ENCODE measurements at places on chromosomes 2 and 18.

DNA sequence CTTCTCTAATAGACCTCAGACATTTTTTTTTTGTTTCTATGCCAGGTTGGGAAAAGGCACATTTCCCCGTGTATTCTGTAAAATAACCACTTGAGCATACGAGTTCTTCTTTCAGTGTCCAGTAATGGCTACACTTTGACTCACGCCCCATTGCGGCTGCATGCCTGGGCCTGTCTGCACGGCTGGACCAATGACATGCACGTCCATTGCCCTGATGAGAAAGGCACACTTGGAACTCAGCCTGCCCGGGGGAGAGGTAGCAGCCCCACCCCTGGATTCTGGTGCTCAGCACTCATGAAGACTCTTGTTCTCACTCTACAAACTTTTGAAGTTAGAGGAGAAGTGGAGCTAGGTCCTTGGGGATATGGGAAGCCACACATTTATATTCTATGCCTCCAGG is 5.8 kb downstream of the PCARE start:
- no peak for DNase-seq

GRCh38 chr2:241011751-241012510 is 13.5 kb downstream of the SNED1 start:
- no peak for DNase-seq

GRCh38 chr2:200383380-200384110 is 77.1 kb downstream of the SPATS2L start:
- DNase-seq: no peak

GRCh38 chr2:119719261-119719627 is 40.2 kb downstream of the TMEM177 start:
- DNase-seq: no peak

DNA sequence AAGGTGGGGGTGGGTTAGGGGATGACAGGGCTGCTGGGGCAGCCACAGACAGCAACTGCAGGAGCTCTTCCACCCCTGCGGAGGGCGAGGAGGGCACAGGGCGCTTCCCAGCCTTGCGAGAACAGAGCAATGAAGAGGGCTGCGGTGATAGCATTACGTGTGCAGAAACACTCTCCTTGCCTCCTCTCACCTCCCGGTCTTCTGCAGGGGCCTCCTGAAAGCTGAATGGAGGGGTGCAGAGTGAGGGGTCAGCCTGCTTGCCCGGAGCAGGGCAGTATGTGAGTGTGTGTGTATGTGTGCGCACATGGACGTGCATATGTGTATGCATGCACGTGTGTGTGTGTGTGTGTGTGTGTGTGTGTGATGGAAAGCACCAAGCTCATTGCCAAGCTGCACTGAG is 29.5 kb upstream of the IL1R2 start:
- no peak for DNase-seq

DNA sequence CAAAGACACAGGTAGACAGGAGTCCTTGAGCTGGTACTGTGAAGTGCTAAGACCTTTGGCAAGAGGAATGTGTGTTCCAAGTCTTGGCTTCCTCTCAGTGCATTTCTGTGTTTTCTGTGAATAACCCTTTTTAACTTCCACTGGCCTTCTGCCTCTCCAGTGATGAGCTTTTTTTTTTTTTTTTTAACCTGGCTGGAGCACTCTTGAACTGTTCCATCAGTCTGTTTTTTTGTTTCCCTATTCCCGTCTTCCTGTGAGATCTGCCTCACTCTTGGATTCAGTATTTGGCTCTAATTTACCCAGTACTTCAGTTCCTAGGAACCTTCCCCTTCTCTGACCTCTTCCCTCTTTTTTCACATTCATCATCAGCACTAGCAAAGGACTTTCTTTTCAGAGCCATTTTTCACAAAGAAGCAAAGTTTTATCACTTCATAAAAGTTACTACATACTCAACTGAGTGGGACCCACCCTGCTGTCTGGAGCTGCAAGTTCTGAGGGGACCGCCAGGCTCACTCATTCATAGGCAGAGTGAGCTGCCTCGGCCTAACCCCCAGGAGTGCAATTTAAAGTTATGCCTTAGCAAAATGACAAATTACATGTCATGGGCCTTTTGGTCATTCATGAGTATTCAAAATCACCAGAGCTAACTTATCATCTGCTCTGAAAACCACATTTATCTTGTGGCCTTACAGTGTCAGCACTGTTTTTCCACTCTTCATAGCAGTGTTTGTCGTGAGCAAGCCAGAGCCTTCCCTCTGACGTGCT is 126.9 kb upstream of the DAPL1 start:
- DNase-seq: no peak

- DNase-seq: no peak
These were observed 143.7 kb downstream of the TPO start for GRCh38 chr2:1556776-1557466.

DNA sequence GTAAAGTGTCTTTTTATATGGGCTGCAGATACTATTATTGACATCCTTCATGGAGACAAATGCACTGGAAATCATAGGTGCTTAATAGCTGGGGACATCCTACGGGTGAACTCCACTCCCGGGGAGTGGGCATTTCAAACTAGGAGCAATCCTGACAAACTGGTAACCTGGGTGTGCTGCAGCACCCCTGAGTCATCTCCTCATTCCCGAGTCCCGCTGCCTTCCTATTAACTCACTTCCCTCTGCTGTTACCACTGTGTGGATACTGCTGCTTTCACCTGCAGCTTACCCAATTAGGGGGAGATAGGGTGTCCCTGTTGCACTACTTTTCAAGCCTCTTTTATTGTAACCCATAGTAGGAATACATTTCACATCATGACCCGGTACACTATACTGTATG is 134.2 kb downstream of the RAPGEF4 start:
- no peak for DNase-seq

- DNase-seq: no peak
These were observed 124.6 kb downstream of the VIT start for GRCh38 chr2:36820942-36821605.

DNA sequence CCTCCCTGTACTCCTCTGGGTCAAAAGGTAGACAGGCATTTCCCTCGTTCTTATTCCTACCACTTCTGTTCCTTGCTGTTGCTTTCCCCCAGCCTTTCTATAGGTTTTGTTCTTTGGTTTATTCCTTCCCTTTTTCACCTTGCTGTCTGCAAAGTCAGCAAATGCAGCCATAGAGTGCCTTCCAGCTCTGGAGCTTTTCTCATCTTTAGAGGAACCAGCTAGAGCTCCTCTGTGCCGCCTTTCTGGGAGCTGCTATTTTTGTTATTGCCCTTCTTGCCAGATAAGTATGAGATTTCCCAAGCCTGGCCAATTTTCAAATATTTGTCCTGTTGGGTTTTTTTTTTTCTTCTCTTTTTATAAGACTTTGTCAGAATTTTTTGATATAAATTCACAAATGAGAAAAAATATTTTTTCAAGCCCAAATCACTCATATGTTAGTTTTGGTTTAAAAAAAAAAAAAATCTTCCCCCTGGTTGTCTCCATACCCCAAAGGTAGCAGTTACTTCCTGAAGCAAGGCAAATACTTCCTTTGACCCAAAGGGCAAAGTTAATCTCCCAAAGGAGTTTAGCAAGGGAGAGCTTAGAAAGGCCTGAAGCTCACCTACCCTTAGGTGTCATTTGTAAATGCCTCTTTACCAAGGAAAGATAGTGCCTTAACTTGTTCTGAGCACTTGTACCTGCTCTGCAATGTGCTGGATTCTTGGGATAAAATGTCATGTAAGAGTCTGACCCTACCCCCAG is 5.1 kb upstream of the TTC27 start:
- no peak for DNase-seq

- no peak for DNase-seq
These were observed 60.8 kb downstream of the HS1BP3 start for GRCh38 chr2:20589975-20590703.

GRCh38 chr2:237156031-237156856 is 70.6 kb downstream of the COPS8 start:
- no peak for DNase-seq

DNA sequence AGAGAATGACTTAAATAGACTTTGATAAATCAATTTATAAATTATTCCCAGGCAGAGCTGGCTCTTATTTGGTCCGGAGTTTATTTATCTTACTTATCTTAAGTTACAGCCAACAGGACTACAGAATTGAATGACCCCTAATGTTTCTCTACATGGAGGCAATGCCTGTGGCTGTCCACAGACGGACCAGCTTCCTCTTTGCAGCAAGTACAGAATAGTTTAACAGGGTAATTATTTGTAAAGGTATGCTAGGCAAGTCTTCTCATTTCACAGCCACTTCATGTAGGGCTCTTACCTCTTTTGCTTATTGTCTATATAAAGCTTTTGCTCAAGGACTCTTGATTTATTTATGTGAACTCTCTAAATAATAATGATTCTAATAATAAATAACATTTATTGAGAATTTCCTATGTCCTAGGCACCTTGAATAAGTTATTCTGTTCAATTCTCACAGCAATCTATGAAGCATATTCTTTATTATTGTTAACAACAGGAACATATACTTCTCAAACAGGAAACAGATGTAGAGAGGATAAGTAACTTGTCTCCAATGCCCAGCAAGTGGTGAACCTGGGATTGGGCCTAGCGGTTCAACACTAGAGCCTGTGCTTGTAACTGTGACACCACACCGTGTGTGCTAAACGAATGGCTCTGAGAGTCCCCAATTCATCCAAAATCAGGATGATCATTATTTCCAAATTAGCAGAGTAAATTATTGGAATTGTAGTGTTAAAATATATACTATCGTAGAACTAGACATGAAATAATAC is 58.8 kb upstream of the NXPH2 start:
- no peak for DNase-seq

DNA sequence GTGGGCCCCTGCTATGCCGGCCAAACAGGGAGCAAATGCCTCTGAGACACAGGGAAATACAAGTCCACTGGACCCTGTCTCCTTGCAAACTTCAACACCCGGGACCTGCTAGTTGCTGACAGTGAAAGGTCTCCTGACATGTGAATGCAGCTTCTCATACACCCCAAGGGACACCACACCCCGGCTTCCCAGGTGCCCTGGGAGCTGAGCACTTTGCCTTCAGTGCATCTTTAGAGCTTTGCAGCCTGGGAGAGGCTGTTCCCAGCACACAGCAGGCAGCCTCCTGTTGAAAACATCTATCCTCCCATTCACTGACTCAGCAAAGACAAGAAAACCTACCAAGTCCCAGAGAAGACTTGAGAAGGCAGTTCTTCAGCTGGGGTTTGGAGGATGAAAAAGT is 143.4 kb downstream of the COL6A3 start:
- DNase-seq: no peak

- no peak for DNase-seq
These were observed 32.2 kb downstream of the PELI1 start for GRCh38 chr2:64112016-64112415.

GRCh38 chr2:68936427-68936826 is 16.3 kb downstream of the GKN2 start:
- DNase-seq: no peak

All from CD4-positive, alpha-beta T cell treated with Interferon gamma for 1 hour (primary cell).